Osteoblast (primary cell): ENCODE measurements at places on chromosomes 16 and 17.

GRCh38 chr17:75828076-75828400 lies 16.2 kb downstream of the UNC13D start:
- no peak for DNase-seq

DNA sequence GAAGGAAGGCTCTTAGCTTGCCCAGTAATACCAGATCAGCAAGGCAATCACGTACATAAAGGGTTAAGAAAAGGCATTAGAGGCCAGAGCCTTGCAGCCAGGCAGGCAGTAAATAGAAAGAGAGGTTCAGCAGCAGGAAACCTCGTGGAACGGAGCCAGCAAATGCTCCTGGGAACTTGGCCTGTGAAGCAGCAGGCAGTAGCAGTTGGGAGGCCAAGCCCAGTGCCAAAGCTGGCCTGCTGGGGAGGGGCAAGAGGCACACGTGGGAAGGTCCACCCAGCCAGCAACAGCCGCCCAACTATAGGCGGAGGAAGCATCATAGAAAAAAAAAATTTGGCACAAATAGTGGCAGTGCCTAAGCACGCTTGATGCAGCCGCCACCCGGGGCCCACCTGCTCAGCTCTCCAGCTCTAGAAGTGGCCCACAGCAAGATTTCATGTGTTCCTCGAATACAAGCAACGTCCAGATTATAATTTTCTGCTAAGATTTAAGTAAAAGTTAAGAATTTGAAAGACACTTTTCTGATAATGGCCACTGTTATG lies 2339.5 kb downstream of the TP53TG3F start:
- no peak for DNase-seq

GRCh38 chr16:27982184-27982583 lies 81.3 kb downstream of the GSG1L start:
- DNase-seq, result no peak

DNA sequence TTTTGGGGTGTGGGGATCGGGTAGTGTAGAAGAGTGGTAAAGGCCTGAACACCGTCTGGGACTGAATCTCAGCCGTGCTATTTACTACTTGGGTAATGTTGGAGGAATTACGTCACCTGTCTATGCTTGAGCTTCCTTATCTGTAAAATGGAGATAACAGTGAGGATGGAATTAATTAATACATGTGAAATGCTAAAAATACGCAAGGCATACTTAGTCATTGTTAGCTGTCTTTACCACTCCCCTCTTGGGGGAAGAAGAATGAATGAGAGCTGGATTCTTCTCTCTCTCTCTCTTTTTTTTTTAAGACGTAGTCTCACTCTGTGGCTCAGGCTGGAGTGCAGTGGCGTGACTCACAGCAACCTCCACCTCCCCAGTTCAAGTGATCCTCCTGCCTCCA lies 41.1 kb upstream of the TANGO6 start:
- DNase-seq, result no peak

DNA sequence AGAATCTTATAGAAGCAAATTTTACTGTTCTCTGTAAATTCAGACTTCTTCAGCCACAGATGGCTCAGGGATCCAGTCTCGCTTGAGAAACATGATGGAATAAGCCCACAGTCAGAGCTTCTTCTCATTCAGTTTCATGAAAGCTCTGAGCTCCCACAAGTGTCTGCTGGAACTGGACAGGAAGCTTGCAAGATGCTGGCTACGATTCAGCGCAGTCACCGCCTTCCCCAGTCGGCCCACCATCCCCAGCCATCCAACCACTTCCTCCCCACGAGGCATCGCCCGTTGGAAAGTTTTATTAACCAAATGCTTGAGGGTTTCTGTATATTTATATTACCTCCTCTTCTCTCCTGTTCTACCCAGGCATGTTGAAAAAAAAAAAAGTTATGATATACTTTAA lies 171.7 kb downstream of the ZFHX3 start:
- DNase-seq, result peak; percentile 93

GRCh38 chr17:57110152-57110542 lies 25.1 kb downstream of the AKAP1 start:
- no peak for DNase-seq

GRCh38 chr17:32917081-32917480 lies 10.9 kb upstream of the TMEM98 start:
- no peak for DNase-seq

DNA sequence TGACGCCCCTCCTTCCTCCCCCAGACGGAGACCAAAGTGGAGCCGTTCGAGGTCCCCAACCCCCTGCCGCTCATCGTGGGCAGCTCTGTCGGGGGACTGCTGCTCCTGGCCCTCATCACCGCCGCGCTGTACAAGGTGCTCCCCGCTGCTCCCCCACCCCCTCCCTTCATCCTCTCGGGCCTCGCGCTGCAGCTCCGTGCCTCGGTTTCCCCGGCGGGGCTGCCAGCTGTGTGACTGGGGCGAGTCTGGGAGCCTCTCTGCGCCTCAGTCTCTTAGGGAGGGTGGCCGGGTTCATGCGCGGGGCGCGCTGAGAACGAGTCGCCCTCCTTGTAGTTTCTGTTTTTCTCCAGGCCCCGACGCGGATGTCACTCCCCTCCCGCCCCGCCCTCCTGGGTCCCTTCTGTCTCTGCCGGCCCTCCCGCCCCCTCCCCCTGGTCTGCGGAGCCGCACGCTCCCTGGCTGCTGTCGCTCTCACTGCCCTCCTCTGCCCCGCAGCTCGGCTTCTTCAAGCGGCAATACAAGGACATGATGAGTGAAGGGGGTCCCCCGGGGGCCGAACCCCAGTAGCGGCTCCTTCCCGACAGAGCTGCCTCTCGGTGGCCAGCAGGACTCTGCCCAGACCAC lies 23.7 kb upstream of the ITGAX start:
- DNase-seq, result peak; percentile 66

GRCh38 chr17:4901648-4902344 lies 1.1 kb downstream of the CHRNE start:
- DNase-seq, result peak; percentile 90
